ENCODE measurements at places on chromosomes 12 and 14. TPM values are rescaled to one million over a fixed set of nuclear protein-coding genes. Genes with fewer than 3 reads are reported as not detected.

ZFYVE26 gene
- total RNA-seq = 17.3 TPM

SLC25A47 gene
- total RNA-seq = 0.12 TPM

C12orf60 gene
- 2.1 TPM for total RNA-seq

GALNT4 gene
- total RNA-seq = 1.6 TPM

P3H3 gene
- 1.3 TPM for total RNA-seq

TPH2 gene
- total RNA-seq = not detected

BATF gene
- total RNA-seq = 0.76 TPM

STAC3 gene
- total RNA-seq = 1,676 TPM

GRCh38 chr12:122895704-122896636, at the start of gene VPS37B:
TSS of gene VPS37B (minus strand) at chr12:122896124. CDS start at chr12:122896062, 62 bp downstream.
- peak; percentile 90 for DNase-seq

GRCh38 chr12:125050446-125050845, 14.8 kb upstream of the AACS start:
- DNase-seq = no peak

- no peak for DNase-seq
These were observed 42.3 kb downstream of the GNS start for GRCh38 chr12:64716839-64717455.

DNA sequence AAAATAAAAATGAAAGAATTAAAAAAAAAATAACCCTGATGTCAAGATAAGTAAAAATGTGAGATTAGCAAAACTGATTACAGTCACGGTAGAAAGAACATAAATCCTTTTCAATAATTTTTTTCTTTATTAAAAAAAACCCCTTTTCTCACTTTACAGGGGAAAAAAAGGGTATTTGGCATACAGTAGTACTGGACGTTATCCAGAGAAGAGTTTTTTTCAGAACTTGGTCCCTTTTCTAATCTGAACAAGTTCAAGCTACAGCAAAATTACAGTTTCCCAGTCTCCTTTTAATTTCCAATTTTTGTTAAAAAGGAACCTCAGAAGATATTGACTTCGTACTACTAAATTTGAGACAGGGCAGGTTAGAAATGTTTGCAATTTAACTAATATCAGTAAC, 134.7 kb upstream of the DCN start:
- no peak for DNase-seq

DNA sequence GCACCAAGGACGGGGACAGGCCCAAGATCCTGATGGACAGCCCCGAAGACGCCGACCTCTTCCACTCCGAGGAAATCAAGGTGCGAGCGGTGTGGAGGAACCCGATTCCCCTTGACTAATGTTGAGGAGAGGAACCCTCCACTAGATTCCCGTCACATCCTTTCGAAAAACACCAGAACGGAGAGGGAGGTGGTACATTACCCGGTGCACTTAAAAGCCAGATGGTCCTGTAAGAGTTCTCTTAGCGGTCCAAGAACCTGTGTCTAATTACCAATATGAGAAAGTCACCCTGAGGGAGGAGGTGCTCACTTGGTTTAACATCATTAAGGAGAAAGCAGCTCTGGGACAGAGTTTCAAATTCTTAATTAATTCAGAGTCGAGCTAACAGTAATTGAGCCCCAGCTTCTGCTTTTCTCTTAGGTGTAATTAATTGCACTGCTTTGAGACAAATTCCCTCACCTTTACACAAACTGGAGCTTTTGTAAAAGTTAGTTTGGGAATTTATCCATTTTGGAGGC, 450 bp downstream of the PRKAB1 start:
- no peak for DNase-seq

GRCh38 chr12:39451977-39452376, 9.1 kb upstream of the KIF21A start:
- no peak for DNase-seq
